ENCODE measurements at places on chromosomes 16 and 17.

GRCh38 chr17:59964482-59965328, at the start of gene RNFT1:
RNFT1 (minus strand) TSS chr17:59964740; CDS start chr17:59964663, 77 bp downstream.
- peak; percentile 89 for DNase-seq

GRCh38 chr17:32143527-32143870, 1.2 kb downstream of the RHOT1 start:
- no peak for DNase-seq

- DNase-seq: no peak
Observed at GRCh38 chr16:10992797-10993196, 48.4 kb downstream of the CLEC16A start.

DNA sequence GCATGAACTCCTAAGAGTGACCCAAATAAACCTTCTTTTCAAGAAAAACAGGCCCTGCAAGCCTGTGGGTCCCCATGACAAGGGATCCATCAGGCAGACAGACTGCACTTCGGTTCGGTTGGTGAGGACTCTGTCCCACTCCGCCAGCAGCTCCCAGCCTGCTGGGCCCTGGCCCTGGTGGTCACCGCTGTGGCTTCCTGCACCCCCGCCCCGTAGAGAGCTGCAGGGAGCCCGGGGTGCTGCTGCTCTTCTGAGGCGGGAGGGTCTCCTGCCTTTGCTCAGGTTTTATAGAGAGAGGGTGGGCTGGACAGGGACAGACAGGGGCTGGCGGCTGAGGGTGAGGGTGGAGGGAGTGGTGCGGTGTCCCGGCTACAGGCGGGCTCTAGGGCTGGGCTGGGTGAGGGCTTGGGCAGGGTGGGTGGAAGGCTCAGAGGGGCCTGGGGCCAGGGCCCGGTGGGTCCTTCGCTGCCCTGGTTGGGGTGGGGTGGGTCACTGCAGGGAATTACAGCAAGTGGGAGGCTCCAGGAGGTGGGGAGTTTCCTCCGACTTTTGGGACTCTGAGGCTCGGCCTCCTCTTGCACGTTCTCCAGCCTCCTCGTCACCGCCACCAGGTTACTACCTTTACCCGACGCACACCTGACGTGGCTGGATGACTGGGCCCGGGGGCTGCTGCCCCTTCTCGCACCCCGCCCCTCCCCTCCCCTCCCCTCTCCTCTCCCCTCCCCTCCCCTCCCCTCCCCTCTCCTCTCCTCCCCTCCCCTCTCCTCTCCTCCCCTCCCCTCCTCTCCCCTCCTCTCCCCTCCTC, 90.2 kb upstream of the CBX4 start:
- DNase-seq: no peak

DNA sequence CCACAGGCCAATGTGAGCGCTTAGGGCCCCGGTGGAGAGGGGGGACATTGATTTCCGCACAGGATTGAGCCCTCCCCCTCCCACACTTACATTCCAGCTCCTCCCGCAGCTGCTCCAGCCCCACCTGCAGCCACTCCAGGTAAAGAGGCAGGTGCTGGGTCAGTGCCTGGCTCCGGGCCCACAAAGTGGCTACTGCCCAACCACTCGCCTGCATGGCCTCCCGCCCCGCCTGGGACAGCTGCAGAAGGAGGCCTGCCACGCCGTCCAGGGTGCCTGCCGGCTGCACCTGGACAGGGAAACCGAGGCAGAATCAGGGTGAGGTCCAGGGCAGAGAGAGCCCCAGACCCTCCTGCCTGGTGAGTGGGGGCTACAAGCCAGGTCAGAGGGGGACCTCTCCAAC, 46.3 kb downstream of the RMI2 start:
- DNase-seq: no peak

DNA sequence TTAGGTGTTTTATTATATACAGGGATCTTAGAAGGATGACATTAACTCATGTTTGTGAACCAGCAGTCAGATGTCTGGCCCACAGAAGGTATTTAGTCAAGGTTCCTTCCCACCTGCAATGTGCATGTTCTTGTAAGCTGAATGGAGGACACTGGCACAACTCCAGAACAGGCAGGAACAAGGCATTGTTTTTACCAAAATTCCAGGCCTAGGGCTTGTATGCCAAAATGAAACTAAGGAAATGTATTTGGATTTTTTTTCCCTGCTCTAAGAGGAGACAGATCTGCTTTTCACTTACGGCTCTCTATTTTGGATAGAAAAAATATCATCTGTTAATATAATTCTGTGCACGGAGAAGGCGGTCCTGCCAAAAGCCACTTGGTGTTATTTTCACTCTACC, 312.5 kb downstream of the GRIN2A start:
- no peak for DNase-seq

- no peak for DNase-seq
Observed at GRCh38 chr16:48602356-48603014, 7.5 kb downstream of the N4BP1 start.

DNA sequence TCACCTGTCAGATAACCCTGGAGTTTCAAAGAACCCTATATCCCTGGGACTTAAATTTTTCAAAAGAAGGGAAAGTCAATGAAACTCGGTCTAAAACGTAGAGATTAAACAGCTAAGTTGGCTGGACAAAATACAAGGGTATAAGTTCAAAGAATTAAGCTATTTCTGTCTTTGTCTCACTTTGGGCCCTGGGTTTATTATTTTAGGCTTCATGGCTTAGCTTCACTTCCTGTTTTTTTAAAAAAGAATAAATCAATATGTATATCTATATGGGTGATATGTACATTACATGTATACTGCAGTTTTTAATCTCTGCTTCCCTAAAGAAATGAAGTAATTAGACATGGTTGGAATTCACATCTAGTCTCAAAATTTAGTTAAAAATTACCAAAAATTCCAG, 132.3 kb downstream of the TRIM37 start:
- no peak for DNase-seq

DNA sequence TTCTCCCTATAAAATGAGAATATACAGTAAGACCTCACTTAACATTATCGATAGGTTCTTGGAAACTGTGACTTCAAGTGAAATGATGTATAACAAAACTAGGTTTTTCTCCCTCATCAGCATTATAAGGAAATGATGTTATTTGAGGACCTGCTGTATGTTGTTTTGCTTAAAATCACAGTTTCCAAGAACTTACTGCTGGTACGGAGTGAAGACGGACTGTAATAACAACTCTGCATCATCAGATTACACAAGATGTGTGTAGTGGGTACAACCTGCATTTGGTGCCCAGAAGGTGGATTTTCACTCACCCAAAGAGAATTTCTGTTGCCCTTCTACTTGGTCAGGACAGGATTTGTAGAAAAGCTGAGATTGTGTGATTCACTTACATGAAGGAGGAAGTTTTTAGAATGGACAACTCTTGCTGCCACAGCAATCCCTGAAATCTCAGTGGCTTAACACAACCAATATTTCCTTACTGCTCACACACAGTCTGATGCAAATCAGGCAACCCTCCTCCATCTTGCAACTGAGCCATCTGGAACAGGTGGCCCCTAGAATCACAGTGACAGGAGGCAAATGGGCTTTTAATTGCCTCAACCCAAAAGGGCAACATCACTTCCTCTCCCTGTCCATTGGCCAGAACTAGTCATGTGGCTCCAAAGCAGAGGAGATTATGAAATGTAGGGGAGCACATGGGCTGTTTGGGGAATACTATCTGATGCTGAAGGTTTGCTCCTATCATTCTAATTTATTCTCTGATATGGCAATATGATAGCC, 67.6 kb upstream of the CACNG5 start:
- DNase-seq: no peak

DNA sequence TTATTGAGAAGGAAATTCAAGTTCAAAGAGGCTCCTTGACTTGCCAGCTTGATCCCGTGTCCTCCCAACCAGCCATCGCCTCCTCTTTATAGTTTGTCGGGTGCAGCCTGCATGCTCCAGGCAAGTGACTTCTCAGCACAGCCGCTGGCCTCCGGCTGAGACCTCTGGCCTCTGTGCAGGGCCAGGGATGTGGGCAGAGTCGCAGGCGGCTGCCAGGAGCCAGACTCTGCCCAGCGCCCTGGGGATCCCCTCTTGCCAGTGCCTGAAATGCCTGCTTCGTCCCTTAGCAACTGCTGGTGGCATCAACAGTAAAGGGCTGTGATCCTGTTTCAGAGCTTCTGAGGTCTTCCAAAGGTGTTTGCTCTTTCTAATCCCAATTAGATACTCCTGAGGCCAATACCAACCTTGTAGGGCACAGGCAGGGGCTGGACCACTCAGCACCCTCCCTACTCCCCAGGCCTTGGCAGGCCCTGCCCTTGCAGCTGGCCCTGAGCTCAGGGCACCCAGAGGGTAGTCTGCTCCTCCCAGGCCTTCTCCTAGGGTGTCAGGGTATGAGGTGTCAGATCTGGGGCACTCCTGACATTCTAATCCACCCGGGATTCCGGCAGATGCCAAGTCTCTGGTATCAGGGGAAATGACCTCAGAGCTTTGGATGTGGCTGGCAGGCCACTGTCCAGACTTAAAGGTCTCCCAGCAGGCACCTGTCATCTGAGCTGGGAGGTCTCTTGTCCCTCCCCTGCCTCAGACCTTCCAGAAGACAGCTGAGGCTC, 68.0 kb upstream of the SIAH1 start:
- no peak for DNase-seq
